ENCODE measurements at places on chromosomes 6 and 20.

DNA sequence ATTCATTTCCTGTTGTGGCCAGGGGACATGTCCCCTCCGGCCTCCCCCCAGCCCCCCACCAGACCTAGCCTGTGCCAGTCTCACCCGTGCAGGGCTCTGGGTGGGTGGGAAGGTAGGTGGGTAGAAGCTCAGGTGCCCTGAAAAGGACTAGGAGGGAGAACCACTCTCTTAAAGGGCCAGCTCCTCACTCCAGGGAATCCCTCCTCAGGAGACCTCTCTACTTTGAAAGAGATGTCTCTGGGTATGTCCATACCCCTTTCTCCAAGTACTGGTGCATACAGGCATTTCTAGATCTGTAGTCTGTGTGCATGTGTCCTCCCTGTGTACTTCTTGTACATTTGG lies 60.8 kb upstream of the EPB41L1 start:
- no peak for DNase-seq

DNA sequence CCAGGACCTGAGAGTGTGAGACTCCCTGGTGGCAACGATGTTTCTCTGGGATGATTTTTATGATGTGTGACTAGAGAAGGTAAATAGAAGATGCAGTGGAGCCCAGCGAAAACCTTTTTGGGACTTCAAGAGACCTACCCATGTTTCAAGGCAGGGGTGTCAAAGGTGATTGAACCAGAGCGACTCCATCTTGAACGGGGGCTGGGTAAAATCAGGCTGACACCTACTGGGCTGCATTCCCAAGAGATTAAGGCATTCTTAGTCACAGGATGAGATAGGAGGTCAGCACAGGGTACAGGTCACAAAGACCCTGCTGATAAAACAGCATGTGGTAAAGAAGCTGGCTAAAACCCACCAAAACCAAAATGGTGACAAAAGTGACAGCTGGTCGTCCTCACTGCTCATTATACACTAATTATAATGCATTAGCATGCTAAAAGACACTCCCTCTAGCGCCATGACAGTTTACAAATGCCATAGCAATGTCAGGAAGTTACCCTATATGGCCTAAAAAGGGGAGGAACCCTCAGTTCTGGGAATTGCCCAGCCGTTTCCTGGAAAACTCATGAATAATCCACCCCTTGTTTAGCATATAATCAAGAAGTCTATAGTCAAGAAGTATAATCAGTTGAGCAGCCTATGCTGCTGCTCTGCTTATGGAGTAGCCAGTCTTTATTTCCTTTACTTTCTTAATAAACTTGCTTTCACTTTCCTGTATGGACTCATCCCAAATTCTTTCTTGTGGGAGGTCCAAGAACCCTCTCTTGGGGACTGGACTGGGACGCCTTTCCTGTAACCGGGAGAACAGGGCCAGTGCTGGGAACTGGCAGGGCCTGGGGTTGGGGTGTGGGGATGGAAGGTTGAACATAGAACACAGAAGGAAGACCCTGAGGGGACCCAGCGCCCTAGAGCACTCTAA lies 526.4 kb downstream of the QKI start:
- no peak for DNase-seq

DNA sequence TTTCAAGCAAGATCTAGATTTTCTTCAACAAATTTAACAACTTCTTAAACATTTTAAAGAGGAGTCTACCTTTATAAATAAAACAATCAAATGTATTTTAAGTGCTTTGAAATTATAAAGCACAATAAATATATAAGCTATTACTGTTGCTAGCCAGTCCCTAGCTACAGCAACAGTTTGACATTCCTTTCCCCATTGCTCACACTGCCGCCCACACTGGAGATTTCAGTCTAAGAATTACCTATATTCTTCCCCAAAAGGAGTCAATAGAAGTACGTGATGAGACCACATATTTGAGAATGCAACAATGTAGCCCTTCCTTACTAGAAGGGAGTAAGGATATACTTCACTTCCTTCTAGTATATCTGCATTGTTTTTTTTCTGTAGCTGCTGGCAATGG lies 65.3 kb upstream of the RNF146 start:
- no peak for DNase-seq

GRCh38 chr6:134822920-134823709 lies 126.8 kb downstream of the ALDH8A1 start:
- peak; percentile 81 for DNase-seq

DNA sequence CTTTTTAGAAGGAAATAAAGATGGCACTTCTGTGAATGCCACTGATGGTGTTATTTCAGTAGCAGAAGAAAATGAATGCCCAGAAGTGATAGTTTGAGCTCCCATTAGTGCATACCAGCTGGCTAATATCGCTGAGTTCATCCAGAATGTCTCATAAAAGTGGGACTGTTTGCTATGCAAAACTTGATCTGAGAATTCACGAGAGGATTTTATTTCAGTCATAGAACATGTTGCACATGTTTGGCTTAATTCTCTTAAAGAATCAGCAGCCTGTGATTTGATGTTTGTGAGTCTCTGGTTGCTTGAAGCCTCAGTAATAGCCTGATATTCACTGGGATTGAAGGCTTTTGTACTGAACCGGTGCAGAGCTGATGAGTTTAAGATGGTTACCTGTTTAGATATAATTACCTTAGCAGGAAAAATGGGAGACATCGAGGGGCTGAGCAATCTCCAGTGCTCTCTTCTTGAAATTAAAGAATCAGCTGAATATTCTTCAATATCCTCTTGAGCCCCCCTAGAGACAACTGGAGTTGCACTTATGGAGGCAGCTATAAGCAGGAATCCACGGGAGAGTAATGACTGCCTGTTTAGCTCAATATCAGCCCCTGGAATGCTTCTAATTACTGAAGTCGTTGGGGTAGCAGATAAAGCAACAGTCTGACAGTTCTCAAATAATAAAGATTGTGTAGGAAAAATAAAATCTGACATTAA lies 955.5 kb downstream of the PHF3 start:
- no peak for DNase-seq

- DNase-seq: no peak
These were observed 457.3 kb upstream of the SULF2 start for GRCh38 chr20:48242623-48243022.

- no peak for DNase-seq
These were observed 60.7 kb downstream of the EYA4 start for GRCh38 chr6:133301835-133302234.

DNA sequence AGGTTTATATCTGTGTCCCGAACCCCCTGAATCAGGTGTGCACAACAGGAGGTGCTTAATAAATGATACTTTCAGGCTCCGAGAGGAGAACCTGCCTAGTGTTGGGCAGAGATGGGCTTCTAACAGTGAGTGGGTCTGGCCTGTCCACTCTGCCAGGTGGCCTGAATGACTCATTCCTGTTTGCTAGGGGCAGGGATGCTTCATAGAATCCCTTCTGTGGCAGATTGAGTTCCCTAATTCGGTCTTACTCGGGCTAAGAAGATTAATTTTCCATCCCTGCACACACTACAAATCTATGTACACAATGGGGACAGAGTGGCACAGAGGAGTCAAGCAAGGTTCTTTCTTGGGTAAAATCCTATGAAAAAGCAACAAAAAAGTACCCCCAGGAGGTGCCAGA lies 19.8 kb downstream of the SDC4 start:
- no peak for DNase-seq

DNA sequence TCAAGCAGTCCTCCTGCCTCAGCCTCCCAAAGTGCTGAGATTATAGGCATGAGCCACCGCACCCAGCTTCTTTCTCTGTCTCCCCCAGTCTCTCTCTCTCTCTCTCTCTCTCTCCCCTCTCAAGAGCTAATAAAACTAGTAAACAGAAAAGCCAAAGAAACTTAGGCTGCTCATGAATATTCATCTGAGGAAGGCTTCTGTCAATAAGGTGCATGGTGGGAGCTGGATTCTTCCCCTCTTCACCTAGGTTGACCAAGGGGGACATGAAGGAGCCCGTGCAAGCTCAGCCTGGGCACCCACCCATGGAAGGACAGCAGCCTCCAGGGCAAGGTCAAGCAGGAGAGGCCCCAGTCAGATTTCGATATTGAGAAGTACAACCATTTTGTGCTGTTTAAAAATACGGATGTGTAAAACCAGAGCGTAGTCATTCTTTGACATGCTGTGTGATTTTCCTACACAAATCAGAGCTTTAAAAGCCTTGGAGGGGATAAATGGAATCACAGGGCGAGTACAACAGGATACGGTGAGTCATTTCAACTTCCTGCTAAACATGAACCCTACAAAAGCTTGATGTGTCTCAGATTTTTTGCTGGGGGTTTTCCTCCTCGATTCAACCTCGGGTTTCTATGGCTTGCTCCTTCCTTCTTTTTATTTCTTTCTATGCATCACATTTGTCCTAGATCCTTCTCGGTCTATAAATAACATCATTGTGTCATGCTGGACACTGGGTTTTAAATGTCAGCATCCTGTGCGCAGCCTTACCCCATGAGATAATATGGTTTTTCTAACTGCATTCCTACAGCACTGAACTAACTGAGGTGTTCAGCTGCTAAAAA lies 368.9 kb upstream of the JARID2 start:
- no peak for DNase-seq

DNA sequence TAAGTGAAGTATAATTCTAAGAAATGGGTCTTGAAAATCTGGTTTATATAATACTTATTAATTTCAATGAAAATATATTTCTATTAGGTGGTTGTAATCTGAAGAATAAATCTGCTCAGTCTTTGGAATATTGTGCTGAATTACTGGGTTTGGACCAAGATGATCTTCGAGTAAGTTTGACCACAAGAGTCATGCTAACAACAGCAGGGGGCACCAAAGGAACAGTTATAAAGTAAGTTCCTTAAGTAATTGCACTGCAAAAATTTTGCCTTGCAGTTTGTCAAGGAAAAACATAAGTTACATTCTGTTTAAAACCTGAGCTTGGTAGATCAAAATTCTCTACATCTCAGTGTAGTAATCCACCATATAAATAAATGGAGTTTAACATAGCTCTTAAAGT lies 106.0 kb downstream of the MYO6 start:
- peak; percentile 54 for DNase-seq

- DNase-seq: no peak
These were observed 34.1 kb downstream of the TRMT11 start for GRCh38 chr6:126020305-126021050.

- DNase-seq: no peak
These were observed 259.9 kb downstream of the SMOC2 start for GRCh38 chr6:168700880-168701279.

Measured in right renal pelvis (tissue), 4 donors.